Stimulated activated CD4-positive, alpha-beta T cell treated with anti-CD3 and anti-CD28 coated beads, Interleukin-15, amount 100 ng/mL, for 1 hour (primary cell): ENCODE measurements at places on chromosomes 7 and 10.

GRCh38 chr7:6392712-6393666, 54.8 kb downstream of the DAGLB start:
- DNase-seq = no peak

GRCh38 chr10:28533186-28533564, 257 bp downstream of the WAC start:
- DNase-seq = no peak

DNA sequence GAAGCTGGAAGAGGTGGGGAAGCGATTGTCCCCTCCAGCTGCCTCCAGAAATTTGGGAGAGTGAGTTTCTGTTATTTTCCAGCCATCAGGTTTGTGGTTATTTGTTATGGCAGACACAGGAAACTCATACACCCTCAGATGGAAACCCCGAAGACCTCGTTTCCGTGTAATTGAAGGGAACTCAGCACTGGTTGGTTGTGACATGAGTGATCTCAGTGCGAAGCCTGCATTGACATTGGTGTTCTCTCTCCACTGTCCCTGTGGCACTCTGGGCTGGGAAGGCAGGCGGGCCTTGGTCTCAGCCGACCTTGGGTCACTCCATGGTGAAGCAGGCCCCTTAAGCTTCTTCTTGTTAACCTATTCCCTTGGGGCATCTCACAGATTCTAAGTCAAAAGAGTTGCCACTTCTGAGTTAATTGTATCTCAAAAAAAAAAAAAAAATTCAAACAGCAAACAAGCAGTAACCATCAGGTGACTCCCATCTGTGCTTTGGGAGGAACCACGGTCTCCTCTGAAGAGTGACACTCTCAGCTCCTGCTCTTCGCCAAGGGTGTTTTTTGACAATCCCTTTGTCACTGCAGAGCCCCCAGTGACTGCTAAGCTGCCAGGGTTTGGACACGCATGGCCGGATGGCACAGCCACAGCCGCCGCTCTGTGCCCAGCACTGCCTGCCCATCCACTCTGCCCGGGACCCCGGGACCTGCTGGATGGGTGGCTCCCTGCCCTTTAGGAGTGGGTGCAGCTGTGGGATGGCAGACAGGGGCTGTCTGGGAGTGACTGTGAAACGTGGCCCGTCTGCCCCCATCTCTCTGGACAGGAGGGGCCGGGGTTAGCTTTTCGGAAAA, 233.6 kb downstream of the PRPF18 start:
- DNase-seq = no peak

- no peak for DNase-seq
Observed at GRCh38 chr10:97400665-97401454, at the start of gene RRP12. Gene RRP12, minus strand, starts transcription at chr10:97401340. Its CDS starts 109 bp downstream, at chr10:97401231.
